ENCODE measurements at places on chromosomes 3 and 15.

- no peak for DNase-seq
Observed at GRCh38 chr3:108562565-108562964, 26.7 kb downstream of the CIP2A start.

DNA sequence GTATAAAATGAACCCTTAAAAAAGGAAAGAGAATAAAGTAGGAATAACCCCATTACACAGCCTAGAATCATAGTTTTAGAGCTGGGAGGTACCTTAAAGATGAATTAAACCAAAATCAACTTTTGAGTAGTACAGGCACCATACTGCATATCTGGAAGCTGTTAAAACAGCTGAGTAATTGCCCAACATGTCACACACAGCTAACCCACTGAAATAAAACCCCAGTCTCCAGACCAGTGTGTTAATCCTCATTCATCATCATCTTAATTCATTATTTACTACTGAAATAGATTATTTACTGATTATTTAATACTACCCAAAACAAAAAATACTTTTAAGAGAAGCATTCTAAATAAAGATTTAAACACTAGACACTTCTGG, 52.8 kb downstream of the GPR160 start:
- DNase-seq = no peak

- no peak for DNase-seq
Observed at GRCh38 chr3:116914004-116914403, 204.4 kb downstream of the TUSC7 start.

- DNase-seq = peak; percentile 93
Observed at GRCh38 chr15:89383365-89384175, 48.9 kb upstream of the POLG start.

DNA sequence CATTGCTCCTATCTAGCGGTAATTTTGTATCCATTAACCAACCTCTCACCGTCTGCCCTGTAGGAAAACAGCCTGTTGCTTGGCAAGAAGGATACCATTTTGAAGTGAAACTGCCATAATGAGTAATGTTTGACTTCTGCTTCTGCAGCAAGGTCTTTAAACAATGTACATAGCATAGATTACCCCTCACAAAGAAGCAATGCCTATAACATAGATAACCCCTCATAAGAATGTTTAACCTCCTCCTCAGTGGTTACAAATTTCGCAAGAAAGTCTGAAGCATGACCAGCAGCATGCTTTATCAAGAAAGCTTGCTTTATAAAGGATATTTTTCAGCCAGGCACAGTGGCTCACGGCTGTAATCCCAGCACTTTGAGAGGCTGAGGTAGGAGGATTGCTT, 61.2 kb upstream of the MFGE8 start:
- no peak for DNase-seq

- no peak for DNase-seq
Observed at GRCh38 chr15:88042047-88042446, 214.5 kb downstream of the NTRK3 start.
